IPS DF 19.7 (cell line): ENCODE measurements at places on chromosomes 2 and 18.

GRCh38 chr2:65377556-65378192, 54.7 kb downstream of the SPRED2 start:
- DNase-seq: no peak

DNA sequence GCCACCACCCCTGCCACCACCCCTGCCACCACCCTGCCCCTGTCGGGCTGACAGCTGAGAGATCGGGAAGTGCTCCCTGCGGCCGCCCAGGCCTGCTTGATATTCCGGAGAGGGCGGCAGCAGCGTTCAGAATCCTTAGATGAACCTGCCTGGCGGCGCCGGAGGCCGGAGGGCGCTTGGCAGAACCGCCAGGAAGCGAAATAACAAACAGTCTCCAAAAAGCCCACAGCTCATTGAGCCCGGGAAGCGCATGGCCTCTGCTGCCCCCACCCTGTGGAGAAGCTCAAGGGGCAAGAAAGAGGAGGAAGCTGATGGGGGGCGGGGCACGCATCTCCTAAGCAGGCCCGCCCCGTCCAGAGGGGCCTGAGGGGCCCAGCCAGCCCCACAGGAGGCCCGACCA, 92.2 kb upstream of the MBOAT2 start:
- DNase-seq: no peak

- DNase-seq: no peak
These were observed 14.1 kb downstream of the SLC4A3 start for GRCh38 chr2:219641390-219642068.

DNA sequence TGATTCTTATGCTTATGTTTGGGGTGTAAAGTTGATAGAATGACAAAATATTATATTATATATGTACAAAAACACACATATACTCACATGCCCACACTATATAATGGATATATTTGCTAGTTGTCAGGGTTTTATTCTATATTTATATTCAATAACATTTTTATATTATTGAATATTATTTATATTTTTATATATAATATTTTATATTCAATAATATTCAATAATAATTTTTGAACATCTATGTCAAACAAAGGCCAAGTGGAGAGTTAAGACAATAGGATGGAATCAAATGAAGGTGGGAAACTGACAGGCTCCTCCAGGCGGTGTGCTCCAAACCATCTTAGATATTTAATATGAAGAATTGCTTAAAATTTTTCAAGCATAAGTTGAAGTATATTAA, 213.2 kb downstream of the MYT1L start:
- no peak for DNase-seq

- DNase-seq: no peak
These were observed 5.2 kb upstream of the RSAD2 start for GRCh38 chr2:6872394-6872793.

DNA sequence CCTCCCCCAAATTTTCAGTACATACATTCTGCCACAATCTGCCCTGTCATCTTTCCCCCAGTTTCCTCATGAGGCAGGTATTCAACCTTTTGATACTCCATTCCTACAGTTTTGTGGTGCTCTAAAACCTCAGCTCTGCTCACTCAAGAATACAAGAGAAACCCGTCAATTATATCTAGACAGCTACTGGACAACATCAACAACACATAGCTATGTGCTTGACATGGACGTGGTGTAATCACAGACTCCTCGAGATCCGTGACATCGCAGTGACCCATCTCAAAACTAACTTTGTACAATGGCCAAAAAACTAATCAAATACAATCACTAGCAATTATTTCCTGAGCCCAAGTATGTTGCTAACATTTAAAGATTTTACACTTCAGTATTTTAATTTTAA, 23.6 kb downstream of the WDSUB1 start:
- no peak for DNase-seq

DNA sequence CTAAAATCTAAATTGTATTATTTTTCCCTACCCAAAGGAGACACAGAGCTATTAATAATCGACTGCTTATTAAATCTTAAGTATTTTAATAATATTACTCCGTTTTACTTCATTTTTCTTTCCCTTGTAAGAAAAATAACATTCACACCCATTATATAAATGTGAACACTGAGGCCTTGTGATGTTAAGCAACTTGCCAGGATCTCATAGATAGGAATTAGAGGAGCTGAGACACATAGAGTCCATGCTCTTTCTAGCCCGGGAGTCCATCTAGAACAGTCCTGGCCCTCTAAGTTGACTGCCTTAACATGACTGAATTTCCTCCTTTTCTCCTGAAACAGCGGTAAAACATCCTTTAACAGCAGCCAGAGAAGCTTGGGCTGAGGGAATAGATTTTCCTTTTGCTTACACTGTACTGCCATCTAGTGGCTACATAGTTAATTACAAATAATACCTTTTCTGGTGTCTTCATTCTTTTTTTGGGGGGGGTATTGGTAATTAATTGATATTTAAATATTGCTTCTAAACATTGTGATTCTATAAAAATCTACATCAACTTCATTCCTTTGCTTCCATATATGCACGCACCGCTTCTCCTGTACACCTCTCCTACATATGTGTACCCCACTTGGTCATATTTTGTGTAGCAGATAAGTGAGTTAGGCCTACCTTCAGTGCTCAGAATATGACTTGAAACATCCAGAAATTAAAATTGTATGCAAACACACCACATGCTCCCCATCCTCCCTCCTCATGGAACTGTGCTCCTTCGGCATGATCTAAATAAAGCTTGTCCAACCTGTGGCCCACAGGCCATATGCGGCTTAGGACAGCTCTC, 125.8 kb upstream of the HNMT start:
- no peak for DNase-seq

DNA sequence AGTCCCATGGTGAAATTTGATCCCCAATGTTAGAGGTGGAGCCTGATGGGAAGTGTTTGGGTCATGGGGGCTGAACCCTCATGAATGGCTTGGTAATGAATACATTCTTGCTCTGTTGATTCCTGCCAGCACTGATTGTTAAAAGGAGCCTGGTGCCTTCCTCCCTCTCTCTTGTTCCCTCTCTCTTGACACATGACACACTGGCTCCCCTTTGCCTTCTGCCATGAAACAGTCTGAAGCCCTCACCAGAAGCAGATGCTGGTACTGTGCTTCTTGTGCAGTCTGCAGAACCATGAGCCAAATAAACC, 30.6 kb upstream of the EPC2 start:
- peak; percentile 60 for DNase-seq

DNA sequence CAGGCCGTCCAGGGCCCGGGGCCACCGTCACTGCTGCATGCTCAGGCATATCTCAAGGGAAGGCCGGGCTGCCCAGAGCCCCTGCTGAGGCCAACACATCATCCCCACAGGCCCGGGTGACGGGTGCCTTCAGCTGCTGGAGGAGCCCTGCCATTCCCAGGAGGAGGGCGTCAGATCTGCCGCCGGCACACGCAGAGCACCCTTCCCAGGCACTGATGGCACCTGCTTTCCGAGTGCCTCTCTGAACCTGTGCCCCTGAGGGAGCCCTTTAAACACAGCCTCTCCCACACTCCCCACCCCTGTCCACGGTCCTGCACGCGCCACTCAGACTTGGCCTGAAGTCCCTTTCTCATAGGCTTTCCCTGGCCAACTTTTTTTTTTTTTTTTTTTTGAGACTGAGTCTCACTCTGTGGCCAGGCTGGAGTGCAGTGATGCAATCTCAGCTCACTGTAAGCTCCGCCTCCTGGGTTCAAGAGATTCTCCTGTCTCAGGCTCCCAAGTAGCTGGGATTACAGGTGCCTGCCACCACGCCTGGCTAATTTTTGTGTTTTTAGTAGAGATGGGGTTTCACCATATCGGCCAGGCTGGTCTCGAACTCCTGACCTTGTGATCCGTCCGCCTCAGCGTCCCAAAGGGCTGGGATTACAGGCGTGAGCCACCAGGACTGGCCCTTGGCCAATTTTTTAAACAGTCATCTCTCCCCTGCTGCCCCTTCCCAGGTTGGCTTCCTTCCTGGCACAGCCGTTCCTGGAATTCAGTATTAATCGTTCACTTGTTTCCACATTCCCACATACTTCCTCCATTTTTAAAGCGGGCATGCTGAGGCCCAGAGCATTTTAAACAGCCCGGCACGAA, 211.7 kb downstream of the NDUFA10 start:
- no peak for DNase-seq
